ENCODE measurements at places on chromosomes 4 and X.

GRCh38 chr4:3201718-3202702, 46.9 kb upstream of the MSANTD1 start:
- peak; percentile 61 for DNase-seq

DNA sequence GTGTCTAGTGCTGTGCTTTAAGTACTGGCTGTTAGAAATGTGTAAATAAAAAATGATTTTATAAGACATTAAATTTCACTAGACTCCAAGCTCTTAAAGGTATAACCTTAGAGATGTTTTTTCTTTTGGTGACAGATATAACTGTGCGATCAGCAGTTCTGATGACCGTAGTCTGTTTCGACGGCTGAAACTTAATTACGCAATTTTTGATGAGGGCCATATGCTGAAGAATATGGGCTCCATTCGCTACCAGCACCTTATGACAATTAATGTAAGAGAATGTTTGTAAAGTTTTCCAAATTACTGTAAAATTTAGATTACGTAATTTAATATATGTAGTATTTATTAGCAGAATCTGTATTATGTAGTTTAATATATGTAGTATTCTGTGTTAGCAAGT, 66.4 kb downstream of the HPGDS start:
- DNase-seq: no peak

GRCh38 chrX:53511322-53511721, 77.2 kb upstream of the HSD17B10 start:
- no peak for DNase-seq

DNA sequence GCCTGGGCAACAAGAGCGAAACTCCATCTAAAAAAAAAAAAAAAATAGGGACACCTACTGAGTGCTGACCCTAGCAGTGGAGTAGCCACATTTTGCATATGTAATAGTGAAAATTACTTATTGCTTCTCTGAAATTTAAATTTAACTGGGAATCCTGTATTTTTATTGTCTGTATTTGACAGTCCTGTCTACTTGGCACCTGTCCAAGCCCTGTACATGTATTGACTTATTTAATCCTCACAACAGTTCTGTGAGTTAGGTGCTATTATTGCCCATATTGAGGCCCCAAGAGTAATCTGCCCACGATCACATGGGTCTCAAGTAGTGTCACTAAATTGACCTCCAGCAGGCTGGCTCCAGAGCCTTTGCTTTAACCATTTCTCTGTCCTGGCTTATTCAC, 81.6 kb downstream of the WDR19 start:
- no peak for DNase-seq

DNA sequence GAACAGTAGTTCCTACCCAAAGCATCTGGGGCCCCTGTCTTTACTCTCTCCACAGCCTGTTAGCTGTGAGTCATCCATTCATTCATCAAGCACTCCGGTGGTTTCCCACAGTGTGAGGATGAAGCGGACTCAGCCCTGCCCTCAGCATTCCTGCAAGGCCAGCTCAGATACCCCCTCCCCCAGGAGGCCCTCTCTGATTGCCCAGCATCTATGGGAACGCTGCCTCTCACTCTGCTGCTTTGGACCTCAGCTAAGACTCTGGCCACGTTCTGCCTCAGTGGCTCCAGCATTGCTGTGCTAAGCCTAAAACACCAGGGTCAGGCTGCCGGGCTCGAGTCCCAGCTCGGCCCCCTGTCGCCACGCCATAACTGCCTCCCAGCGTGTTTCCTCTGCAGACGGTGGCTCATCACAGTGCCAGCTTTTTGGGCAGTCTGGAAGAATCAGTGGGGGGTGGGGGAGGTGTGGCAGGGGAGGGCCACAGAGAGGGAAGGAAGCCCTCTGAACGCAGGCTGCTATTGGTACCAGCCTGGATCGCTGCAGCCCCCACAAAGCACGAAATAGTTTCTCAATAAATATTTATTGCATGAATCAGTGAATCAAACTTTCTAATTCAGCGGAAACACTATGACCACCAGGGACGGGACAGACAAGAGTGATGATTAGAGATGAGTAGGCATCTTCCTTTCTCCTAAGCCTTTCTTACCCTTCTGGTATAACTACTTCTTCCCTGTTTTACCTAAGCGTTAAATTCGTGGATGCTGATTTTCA, 74.4 kb downstream of the SORCS2 start:
- DNase-seq: no peak

- no peak for DNase-seq
These were observed 231.3 kb upstream of the CT83 start for GRCh38 chrX:116694046-116694445.

GRCh38 chrX:20594985-20595384, 328.3 kb upstream of the RPS6KA3 start:
- no peak for DNase-seq

DNA sequence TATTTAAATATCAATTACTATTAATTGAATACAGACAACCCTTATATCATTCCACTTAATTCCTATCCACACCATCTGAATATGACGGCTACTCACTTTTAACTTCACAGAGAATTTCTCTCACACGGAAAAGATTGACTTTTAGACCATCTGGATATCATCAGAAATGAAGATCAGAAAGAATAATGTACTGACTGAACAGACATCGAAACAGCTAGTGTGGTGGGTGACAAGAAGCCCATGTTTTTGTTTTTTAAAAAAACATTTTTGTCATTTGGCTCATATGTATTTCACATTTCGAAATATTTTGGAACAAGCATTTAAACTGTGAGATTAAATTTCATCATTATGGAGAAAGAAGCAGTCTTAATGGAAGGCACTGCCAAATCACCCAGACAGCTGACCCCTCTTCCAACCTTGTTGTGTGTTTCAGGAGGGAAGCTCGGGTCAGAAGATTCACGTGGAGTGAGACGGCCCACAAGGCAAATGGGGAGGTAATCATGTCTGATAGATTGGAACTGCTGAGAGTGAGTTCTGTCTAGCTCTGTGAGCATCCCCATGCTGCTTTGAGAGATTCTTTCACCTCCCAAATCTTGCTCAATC, 204.2 kb upstream of the RASGEF1B start:
- no peak for DNase-seq

- no peak for DNase-seq
These were observed 113.5 kb upstream of the TTC29 start for GRCh38 chr4:147059064-147059731.

GRCh38 chrX:100926453-100926852, 2.3 kb downstream of the XKRX start:
- DNase-seq: no peak

GRCh38 chr4:22091352-22091717, 142.8 kb upstream of the KCNIP4 start:
- no peak for DNase-seq

GRCh38 chr4:40305328-40306170, 29.6 kb upstream of the CHRNA9 start:
- DNase-seq: no peak

- no peak for DNase-seq
These were observed at the start of gene NXF3 for GRCh38 chrX:103092942-103093341. Gene NXF3, minus strand, starts transcription at chrX:103093143. Its CDS starts 120 bp downstream, at chrX:103093023.

DNA sequence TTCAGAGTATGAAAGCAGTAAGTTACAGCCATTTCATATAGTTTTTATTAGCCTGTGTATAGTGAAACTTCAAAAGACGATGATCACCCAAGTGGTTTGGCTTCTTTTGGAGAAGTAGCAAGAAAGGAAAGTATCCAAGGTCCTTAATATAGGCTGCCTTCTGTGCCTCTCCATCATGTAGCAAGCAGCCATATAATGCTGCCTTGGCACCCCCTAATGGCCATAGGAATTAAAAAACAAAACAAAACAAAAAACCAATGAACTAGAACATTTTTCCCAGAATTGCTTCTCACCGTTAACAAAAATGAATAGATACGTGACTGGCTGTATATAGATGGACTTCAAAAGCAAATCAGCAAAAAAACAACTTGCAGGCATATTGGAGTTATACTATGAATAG, 18.9 kb downstream of the LAMP2 start:
- DNase-seq: no peak

DNA sequence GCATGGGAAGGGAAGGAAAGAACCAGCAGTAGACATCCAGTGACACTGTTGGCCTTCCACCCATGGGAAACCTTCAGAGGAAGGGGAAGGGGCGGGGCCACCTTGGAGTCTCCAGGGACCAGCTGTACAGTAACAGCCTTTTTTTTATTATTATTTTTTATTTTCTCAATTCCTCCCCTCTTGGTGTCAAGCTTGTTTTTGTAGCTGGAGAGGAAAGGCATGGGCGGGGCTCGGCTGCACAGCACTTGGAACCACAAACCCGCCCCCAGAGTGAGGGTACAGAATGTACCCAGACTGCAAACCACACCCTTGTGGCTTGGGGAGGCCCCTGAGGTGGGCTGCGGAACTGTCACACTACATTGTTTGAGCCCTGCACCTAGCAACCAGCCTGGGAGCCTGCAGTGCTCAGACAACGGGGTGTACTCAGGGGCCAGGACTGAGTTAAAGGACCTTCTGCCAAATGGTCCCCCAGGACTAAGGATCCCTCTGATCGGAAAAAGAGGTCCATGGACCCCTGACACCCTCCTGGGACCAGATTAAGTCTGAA, 45.7 kb downstream of the PRPS1 start:
- DNase-seq: peak; percentile 90

- DNase-seq: no peak
These were observed 27.0 kb upstream of the RAB28 start for GRCh38 chr4:13511101-13511500.

- DNase-seq: no peak
These were observed 80.3 kb downstream of the SYTL5 start for GRCh38 chrX:38086451-38087215.

DNA sequence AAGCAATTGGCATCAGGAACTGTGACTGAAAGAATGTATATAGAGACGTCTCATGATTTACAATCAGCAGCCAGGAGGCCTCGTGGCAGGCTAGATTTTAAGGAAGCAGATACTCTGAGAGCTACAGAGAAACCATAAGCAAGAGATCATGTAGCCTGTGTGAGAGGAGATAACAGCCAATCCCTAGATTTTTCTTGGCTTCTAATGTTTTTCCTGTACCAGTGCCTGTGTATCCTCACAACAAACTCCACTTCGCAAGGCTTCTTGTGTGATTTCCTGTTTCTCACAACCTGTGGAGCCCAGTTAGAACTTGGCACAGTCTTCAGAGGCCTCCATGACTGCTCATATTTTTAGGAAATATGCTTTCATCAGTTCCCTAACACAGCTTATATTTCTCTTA, 147.9 kb downstream of the PTCHD1 start:
- DNase-seq: no peak

- no peak for DNase-seq
These were observed 697 bp downstream of the ZNF280C start for GRCh38 chrX:130267956-130268448.

GRCh38 chrX:42366181-42366580, 411.8 kb downstream of the PPP1R2C start:
- no peak for DNase-seq

DNA sequence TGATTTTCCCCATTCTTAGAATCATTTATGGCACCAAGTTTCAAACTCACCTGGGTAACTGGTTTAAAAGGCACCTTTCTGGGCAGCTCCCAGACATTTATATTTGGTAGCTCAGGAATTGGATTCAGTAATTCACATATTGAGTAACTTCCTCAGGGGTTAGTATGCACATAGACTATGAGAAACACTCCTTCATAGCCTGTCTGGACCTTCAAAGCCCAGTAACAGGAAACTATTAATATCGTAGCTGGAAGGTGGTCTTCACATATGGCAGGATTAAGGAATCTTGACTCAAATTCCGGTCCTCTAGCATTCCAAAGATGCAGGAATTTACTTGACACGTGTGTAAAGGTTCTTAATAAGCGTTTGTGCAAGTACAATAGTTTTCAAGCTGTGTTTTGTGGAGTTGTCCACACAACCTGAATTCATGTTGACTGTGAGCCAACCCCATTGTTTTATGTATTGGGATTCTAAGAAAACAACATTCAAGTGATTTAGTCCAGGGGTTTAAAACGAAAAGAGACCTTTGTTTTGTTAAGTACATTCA, 78.4 kb downstream of the PLS3 start:
- DNase-seq: no peak

- DNase-seq: no peak
These were observed 98.9 kb downstream of the ARHGAP6 start for GRCh38 chrX:11566789-11567188.

GRCh38 chrX:110259117-110259516, 58.8 kb downstream of the AMMECR1 start:
- DNase-seq: no peak

DNA sequence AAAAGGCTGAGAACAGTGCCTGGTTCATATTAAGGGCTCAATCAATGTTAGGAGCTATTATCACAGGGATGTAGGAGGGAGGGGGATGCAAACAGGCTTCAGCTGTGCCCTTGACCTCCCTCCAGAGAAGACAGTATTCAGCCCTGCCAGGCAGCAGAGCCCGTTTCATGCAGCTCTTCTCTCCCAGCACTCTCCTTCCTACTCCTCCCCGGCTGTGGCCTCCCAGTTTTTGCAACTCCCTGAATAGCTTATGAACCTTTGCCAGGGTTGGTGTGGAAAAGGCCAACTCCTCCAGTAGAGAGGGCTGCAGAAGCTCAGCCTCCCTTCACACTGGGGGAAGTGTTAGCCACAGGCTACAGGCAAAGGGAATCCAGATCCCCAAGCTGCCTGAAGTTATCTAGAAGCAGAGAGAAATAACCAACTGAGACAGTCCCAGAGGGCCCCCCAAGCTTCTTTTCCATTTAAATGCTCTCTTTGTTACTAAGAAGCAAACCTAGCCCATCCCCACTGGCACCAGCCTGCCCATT, 31.7 kb upstream of the APLN start:
- no peak for DNase-seq

- DNase-seq: no peak
These were observed 484.2 kb upstream of the BOD1L1 start for GRCh38 chr4:14111730-14112181.

- DNase-seq: no peak
These were observed 442.9 kb upstream of the RASGEF1B start for GRCh38 chr4:81914623-81915022.

DNA sequence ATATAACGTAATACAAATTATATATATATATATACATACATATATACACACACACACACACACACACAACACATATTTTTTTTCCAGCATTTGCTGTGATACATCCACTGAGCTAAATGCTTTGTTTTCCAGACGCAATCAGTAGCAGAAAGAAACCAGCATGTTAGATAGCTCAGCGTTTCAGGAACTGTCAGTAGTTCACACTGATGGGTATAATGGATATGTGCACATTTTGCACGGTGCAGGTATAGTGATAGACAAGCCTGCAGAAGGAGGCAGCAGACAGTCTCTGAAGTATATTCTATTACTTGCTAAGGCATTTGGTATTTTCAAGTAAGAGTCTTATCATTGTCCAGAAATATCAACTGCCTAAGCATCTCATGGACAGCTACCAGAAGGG, 741.6 kb upstream of the HS3ST1 start:
- DNase-seq: no peak

DNA sequence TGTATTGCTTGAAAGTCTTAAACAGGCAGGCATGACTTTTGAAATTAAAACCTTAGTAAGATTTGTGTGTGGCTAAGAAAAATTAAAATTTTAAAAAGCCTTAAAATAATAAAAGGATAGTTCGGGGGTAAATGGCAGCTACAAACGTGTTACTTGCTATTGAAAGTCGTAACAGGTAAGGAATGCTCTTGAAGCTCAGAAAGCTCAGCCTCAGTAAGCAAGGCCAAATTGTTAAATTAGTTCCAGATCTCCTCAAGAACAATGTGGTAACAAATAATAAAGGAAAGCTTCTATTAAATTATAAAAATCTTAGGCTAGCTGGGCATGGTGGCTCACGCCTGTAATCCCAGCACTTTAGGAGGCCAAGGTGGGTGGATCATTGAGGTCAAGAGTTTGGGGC, 25.5 kb downstream of the PRMT9 start:
- no peak for DNase-seq
